ENCODE measurements at places on chromosomes 7 and 10.

DNA sequence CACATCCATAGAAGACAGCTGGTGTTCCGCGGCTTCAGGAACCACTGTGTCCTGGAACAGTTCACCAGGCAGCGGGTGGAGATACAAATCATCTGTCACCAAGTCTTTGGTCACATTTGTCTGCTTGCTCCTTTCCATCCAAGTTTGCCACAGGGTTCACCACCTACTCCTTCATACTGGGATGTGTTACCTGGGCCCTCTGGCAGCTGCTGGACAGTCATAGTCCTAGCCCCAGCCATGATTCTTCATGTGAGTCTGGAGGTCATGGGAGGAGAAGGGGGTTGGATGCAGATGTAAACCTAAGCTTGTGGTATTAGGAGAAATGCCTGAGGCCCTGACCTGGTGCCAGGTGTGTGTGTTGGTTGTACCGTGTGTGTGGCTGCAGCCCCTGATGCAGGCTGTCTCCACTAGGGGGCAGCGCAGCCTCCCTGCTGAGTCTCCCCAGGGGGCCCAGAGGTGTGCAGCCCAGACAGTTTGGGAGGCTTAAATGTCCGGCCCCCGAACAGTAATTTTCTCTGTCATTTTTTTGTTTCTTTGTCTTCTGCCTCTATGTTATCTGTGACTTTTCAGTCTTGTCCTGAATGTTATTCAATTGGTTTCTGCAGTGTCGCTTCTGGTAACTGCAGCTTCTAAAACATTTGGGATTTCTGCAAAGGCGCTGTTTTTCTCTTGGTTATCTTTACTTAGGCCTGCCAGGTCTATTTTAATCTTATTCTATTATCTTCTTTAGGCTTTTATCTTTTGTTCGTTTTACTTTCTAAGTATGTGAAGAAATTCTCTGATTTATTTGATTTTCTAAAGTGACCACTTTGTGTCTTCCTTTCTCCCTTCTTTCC, 14.8 kb downstream of the NPS start:
- peak; percentile 11 for DNase-seq

DNA sequence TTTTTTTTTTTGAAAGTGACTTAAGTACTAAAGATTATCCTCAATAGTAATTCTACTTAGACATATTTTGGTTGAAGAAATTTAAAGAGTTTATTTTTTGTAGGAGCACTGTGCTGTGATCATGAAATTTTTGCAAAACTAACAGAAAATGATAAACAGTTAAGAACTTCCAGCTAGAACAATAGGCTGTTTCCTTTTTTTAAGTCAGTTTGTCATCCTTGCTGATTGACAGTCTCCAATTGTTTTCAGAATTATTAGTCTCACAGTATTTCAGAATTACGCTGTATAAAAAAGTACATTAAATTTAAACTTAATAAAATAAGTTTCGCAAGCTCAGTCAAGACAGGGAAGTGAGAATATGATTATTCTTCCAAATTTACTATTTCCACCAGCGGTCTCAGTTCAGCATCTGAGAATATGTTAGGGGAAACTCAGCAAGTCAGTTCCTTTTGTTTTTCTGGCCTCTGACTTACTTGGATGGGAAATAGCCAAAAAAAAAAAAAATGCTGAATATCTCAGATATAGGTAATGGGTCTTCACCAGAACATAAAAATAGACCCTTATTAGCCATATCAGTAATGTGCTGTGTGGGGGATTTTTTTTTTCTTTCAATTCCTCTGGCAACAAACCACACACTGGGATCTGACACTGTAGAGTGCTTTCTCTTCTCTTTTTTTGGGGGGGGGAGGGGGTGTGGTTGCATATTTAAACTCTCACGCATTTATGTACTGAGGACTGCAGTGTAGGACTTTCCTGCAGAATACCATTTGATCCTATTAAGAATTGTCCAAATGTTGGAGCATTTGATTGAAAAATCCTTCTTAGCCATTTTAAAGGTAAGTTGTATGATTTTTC, at the start of gene CD36:
Gene CD36 (plus strand): TSS at position 732 of the 855 bp plus-strand sequence. CDS start 8,099 bp downstream, outside the sequence.
- peak; percentile 91 for DNase-seq

GRCh38 chr7:106462365-106462859, 177.6 kb upstream of the NAMPT start:
- DNase-seq: peak; percentile 67

GRCh38 chr7:133778472-133778871, 348.7 kb upstream of the LRGUK start:
- DNase-seq: no peak

GRCh38 chr10:129820451-129820850, 143.6 kb downstream of the EBF3 start:
- DNase-seq: no peak

DNA sequence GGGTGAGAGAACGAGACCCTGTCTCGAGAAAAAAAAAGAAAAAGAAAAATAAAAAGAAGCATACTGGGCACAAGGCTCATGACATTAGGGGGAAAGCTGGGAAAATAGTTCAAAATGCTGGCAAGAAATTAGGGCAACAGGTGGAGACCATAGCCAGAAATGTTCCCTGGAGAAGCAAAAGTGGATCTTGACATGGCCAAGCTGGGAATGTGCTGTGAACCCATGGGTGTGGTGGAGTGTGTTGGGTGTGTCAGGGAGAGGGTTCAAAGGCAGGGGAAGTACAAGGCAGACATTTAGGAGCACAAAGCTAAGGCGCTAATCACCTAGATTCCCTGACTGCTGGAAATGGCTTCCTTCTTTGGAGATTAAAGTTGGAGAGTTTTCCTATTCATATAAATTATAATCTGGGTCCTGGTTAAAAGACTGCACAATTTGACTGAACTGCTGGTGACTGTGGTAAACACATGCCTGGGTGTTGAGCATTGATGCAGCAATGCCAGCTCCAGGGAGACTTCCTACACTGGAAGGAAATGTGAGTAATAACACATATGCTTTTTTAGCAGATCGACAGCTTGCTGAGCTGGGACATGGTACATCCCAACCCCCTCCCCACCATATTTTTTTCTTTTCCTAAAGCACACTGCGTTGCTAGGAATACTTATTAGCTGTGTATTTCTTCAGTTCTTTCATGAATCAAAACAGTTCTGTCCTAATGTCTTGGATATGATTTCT, 70.1 kb upstream of the ARHGAP21 start:
- no peak for DNase-seq

- peak; percentile 82 for DNase-seq
These were observed 41.4 kb upstream of the BET1 start for GRCh38 chr7:94045581-94045980.

DNA sequence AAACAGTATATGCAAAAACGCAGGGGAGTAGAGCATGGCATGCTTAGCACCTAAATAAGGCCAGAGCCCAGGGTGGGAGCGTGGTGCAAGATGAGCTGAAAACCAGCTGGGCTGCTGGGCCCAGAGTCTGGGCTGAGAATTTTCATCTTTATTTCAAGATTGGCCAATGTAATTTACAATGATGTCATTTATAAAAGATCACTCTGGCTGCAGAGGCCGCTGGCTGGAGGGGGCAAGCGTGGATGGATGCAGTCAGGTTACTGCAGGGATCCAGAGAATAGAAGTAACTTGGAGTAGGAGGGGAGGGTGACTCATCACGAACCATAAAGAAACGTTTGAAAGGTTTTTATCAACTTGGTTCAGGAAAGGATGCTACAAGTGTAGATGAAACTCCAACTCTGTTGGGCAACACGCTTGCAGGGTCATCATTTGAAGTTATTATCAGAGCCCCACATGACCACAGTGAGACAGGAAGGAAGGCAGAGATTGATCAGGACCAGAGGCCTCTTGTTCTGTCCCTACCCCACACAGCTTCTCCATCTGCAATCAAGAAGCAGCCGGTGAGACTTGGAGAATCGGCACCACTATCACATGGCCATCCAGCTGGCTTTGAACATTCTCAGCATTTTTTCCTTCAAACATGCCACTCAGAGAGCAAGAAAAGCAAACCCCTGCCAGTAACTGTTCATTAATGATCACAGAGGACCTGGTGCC, 49.2 kb downstream of the ODAD2 start:
- DNase-seq: no peak

DNA sequence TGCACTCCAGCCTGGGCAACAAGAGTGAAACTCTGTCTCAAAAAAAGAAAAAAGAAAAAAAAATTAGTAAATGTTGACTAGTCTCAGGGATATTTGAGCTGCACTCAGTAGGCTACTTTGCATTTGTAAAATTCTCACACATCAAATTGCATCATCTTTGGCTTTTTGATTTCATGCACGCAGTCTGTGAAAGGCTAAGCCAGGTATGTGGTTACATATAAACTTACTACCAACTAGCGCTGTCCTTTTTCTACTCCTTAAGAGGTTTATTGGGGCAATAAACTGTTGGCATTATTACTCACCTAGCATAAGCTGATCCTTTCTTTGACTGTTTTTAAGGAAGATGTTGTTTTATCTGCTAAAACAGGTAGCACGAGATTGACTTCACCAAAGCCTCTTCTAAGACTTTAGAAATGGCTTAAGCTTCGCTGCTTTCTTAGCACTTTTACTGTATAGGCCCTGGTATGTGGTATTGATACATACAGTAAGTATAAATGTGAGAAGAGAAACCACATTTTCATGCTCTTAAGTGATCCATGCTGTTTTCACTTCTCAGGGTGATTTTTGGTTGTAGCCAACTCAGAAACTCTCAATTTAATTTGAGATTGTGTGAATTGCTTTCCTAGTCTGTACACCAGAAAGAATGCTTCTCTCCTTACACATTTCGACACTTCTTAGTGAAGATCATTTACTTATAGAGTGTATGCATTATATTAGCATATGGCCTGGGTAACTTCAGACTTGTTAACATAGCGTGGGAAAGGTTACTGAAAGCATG, 323.9 kb downstream of the AUTS2 start:
- no peak for DNase-seq

DNA sequence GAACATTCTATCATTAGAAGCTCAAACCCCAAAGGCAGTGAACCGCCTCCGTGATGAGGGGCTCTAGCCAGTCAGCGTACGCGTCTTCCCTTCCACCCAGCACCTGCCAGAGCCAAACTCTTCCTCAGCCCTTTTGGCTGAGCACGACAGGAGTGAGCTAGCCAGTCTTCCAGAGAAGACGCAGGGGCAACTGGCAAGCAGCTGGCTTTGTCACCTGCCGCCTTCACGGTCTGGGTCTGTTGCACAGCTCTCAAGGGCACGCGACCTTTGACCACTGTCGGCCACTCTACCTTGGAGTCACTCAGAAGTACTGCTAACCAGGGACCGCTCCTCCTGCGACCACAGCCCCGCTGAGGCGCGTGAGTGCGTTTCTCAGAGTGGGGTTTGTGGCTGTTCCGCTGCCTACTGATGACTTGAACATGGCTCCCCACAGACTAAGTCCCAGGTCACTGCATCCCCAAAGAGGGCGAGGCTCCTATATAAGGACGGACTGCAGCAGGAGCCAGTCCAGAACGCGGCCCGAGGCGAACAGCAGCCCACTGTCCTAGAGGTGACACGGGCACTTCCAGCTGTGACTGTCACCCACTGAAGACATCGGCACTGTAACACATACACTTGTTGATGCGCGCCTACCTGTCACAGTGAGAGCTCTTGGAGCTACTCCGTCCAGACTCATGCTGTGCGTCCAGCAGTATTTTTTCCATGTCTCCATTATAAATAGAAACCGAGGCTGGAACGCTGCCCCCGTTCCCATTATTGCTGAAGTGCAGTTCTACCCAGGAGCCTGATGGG, 8.4 kb downstream of the BNIP3 start:
- no peak for DNase-seq

DNA sequence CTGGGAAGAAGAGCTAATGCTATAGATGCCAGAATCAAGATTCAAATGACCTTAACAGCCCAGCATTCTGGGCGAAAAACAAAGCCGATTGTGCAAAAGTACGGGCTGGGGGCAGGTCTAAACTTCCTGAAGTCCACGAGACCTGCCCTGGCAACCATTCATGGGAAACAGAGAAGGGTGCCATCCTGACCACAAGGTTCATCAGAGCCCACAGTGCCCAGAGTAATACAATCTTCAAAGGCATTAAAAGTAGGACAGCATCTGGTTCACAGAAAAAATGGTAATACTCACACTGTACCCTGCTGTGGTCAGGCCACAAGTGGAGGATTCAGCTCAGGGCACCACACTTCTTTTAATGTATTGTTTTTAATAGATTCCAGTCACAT, 36.1 kb downstream of the SORBS1 start:
- DNase-seq: no peak

DNA sequence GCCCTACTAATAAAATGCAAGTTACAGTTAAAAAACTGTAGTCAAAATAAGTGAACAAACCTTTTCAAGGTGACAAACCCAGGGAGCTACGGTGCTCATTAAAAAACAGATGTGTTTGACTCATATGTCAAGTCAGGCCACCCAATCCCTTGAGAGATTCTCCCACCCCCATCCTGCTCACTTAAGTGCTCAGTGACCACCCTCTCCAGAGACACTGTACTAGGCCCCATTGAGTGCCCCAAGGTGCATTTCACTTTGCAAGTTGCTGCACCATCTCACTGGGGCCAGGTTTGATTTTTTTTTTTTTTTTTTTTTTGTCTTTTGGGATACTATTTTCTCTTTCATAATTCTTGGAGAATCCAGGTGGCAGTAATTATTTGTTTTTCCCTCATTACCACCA, 1.9 kb downstream of the ERV3-1 start:
- no peak for DNase-seq

GRCh38 chr7:90626013-90626412, 29.9 kb downstream of the CDK14 start:
- DNase-seq: no peak

DNA sequence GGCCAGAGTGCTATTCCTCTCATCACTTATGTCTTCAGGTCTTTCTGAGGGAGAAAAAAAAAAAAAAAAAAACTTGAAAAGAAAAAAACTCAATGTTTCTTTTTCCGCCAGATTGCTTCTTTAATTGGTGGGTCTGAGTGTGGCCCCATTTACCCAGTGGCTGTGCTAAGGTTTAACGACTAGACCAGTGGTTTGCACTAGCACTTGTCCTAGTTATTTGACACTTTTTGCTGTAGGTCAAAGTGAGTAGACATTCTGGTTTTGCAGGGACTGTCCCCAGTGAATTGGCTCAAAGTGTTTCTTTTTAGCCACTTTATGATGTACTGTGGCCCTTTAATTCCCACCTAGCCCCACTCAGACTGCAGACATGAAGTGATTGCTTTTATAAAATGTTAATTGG, 273.3 kb downstream of the PTEN start:
- no peak for DNase-seq

DNA sequence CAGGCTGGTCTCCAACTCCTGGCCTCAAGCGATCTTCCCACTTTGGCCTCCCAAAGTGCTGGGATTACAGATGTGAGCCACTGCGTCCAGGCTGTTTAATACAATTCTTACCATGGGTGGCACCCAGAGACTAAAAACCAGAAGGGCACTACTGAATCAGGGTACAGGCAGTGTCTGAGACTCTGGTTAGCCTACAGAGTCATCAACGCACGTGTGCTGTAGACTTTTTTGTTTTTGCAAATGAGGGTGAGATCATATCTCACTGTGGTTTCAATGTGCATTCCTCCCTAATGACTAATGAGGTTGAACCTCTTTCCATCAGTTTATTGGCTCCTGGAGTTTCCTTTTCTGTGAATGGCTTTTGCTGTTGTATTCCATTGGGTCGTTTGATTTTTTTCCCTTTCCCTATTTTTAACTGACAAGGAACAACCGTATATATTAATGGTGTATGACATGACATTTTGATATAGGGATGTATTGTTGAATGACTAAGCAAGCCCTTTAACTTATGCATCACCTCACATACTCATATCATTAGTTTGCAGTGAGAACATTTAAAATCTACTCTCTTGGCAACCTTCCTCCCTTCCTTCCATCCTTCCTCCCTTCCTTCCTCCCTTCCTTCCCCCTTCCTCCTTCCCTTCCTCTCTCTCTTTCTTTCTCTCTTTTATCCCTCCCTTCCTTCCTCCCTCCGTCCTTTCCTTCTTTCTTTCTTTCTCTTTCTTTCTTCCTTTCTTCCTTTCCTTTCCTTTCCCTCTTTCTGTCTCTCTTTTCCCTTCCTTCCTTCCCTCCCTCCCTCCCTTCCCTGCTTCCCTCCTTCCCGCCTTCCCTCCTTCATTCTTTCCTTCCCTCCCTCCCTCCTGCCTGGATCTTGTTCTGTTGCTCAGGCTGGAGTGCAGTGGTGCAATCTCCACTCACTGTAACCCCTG, 9.3 kb upstream of the TMEM270 start:
- DNase-seq: peak; percentile 90

Measured in inflammatory macrophage treated with lipopolysaccharide for 4 hours (primary cell).